ENCODE measurements at places on chromosomes 3 and 15.

DNA sequence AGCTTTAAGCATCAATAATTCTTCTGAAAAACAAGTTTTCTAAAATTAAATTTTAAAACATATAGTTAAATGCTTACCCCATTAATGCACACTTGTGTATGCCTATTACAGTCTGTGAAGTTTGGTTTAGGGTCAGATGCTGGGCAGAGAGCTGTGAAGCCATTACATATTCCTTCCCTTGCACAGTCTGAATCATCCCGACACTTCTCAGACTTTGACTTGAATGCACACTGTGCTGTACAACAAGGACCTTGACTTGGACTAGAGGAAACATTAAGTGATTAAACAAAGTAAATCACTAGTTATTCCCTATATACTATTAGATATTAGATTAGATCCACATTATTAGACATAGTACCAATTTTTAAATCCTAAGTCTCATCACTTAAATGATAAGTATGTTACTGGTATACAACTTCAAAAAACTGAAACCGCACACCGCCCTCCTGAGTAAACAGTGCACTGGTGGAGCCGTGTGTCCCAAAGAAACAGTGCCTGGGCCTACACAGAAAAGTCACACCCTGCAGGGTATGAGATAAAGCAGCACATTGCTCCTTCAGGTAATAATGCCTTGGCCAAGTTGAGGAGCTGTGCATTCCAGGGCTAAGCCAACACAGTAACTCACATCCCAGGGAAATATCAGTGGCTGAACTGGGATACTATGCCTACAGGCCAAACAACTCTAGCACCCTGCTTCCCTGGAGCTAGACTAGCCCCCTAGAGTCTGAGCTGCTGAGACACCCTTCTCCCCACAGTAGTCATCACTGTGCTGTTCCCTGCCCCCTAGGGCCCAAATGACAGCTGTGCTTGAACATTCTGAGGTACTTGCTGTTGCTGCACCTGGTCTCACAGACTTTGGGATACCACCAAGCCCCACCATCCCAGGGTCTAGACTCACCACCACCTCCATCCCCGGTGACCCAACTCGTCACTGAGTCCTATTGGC is 137.5 kb downstream of the ADAM10 start:
- DNase-seq: no peak

- DNase-seq: no peak
Measured at GRCh38 chr3:189498995-189499704, 132.0 kb upstream of the TP63 start.

- DNase-seq: no peak
Measured at GRCh38 chr3:38116471-38117162, 20.3 kb downstream of the ACAA1 start.

- no peak for DNase-seq
Measured at GRCh38 chr3:101809178-101810021, 30.4 kb downstream of the NXPE3 start.

GRCh38 chr3:62361824-62362223 is 11.5 kb downstream of the FEZF2 start:
- DNase-seq: no peak

GRCh38 chr15:68991723-68992122 is 22.8 kb upstream of the NOX5 start:
- DNase-seq: no peak

DNA sequence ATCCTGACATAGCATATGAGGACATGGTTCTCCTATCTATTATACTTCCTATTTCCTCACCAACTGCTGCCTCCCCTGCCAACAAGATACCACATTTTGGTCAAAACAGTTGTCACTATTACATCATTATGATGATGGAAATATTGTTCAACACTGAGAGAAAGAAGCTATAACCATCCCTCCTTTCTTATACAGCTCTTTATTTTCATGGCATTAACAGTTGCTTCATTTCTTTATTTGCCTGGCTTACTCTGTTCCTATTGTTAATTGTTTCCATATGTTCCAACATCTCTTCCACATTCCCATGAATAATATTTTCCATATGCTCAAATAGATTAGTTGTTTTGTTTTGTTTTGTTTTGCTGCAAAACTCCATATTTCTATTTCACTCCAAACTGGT is 40.8 kb upstream of the FILIP1L start:
- DNase-seq: no peak

DNA sequence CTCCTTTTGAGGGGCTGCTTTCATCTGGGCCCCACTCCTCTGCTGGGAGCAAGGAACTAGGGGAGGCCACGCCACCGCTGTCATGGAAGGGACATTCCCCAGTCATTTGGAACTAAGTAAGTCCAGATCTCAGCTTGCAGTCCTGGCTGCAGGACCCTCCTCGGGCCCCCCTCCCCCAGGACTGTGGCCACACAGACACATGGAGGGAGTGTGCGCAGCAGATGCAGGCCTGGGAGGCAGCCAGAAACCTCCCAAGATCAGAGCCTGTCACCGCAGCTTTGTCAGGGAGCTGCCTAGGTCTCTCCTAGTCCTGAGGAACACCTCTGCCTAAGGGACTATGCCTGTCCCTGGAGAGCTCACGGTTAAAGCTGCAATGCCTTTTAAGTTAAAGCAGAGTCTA is 7.3 kb upstream of the SEMA3F start:
- DNase-seq: no peak

GRCh38 chr3:55690726-55691125 is 203.6 kb upstream of the WNT5A start:
- no peak for DNase-seq

GRCh38 chr3:169822091-169822490 is 9.4 kb upstream of the LRRC34 start:
- DNase-seq: no peak

DNA sequence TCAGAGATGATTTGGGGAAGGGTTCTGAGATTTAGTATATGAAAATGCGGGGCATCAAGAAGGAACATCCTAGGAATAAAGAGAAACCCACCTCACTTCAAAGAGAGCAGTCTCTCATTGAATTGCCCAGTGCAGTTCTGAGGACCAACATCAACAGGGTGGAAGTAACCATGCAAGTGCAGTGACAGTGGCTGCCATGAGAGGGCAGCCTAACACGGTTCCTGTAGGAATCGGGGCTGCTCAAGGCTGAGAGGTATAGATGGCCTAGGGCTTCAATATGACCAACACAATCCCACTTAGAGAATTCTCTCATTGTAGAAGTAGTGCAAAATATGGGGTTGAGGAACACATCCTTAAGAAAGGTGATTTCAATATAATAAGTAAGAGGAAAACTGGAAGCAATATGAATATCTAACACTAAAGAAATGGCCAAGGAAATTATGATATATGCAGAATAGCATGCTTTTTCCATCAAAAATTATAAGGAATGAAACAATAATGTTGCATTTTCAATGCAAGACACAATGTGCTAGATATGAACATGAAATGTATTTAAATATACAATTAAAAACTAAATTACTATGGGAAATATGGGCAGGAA is 51.1 kb upstream of the ARRDC4 start:
- DNase-seq: peak; percentile 50

DNA sequence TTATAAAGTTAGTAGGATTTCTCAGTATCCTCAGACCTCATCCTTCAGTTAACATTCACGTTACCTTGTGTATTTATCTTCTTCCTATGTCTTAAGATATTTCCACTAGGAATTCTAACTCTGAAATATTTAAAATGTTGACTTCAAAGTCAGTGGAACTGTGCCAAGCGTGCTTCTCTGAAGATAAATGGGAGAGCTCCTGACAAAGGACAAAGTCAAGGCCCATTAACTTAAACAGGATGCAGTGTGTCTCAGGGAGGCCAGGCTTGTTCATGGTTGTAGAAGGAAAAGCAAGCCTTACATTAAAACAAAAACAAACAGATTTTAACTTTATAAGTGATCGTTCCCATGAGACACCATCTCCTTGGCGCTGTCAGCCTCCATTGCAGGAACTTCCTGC is 41.5 kb downstream of the ABHD17C start:
- DNase-seq: no peak

DNA sequence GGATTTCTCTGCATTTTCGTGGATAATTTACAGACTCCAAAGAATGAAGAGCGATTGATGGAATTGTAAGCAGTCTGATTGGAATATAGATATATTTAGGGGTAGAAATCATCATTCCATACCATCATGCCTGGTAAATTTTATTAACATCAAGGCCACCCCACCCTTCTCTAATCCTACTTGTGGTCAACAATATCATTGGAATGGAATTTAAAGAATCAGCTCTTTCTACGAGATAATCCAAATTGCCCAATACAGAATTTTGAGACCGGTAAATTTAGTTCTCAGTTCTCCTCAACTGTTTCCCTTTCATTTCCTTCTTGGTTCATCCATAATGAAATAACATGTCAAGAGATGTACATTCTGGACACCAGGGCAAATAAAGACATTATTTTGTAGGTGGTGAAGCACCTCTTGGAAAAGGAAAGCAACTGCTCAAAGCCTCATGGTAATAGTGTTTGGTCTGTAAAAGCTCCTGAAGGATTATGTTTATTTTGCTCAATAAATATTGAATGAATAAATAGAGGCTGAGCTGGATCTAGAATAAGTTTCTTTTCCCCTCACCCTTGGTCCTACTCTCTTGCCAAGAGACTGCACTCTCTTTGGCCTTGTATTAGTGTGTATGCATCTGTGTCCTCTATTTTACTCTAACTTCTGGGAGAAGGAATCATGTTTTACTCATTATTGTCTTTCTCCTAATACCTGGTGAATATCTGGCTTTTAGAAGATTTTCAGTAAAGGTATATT is 133.7 kb upstream of the BCL6 start:
- no peak for DNase-seq

GRCh38 chr3:150975992-150976368 is 3.5 kb upstream of the CLRN1 start:
- no peak for DNase-seq

DNA sequence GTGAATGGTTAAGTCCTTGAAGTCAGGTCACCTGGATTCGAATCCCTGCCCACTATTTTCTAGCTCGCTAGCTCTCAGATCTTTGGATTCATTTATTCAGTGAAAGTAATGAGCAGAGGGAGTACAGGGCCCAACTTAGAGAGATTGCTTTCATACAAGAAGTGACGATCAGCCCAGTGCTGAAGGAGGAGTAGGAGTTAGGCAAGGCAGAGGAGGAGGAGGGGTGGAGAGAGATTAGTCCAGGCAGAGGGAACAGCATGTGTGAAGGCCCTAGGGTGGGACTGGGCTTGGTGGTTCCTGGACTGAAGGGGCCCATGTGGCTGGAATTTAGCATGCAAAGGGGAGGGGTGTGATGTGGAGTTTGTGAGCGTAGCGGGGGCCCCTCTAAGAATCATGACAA is 3.8 kb upstream of the CHRNA5 start:
- DNase-seq: no peak

DNA sequence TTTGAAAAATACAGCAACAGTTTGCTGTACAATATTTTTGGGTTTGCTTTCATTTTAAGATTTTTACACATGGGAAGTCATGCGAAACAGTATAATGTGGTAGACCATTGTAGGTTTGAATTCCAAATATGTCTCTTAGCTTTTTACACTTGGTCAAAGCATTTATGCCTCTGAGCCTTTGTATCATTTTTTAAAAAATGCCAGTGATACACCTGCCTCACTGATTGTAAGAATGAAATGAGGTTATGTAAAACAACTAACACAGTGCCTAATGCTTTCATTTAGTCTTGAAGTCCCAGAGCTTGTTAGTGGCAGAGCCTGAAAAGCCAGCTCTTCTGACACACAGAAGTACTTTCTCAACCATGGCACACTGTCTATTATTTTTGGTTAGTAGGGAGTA is 202.0 kb downstream of the UBE2E2 start:
- no peak for DNase-seq

GRCh38 chr15:31571676-31572075 is 245.0 kb downstream of the KLF13 start:
- no peak for DNase-seq

- no peak for DNase-seq
Measured at GRCh38 chr3:139267300-139268246, 76.2 kb upstream of the MRPS22 start.

GRCh38 chr3:10344147-10344943 is 23.4 kb upstream of the SEC13 start:
- DNase-seq: peak; percentile 56

DNA sequence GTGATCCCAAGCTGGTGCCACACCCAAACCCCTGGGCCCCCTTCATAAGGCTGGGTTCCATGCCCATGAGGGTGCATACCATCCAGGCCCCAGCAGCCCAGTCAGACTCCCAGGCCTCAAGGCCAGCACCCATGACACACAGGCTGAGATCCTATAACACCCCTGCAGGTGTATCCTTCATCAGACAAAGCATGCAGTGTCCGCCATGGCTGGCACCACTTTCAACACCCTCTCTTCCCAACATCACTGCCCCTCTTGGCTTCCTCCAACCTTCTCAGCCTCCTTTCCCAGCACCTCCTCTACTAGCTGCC is 3.5 kb downstream of the CCDC51 start:
- DNase-seq: no peak

- DNase-seq: no peak
Measured at GRCh38 chr3:14234251-14235002, 55.8 kb downstream of the LSM3 start.

DNA sequence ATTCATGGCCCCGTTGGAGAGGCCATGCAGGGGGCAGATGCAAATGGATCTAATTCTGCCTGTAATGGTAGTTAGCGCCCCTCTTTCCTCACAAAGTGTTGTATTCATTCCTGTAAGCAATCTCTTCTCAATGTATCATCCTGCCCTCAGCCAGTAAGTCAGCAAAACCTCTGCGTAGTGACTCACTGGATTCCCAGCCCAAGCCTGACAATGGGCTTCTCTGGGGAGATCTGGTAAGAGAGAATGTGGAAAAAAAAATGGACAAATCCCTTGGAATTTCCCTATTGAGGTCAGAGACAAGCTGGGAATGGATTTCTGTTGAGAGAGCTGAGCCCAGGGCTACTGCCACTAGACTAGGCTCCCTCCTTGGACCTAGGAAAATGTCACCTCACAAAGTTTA is 25.4 kb downstream of the ADPGK start:
- DNase-seq: no peak

GRCh38 chr3:123635717-123636116 is 50.9 kb upstream of the HACD2 start:
- DNase-seq: no peak

- no peak for DNase-seq
Measured at GRCh38 chr3:184008161-184008560, 9.5 kb downstream of the ABCC5 start.

DNA sequence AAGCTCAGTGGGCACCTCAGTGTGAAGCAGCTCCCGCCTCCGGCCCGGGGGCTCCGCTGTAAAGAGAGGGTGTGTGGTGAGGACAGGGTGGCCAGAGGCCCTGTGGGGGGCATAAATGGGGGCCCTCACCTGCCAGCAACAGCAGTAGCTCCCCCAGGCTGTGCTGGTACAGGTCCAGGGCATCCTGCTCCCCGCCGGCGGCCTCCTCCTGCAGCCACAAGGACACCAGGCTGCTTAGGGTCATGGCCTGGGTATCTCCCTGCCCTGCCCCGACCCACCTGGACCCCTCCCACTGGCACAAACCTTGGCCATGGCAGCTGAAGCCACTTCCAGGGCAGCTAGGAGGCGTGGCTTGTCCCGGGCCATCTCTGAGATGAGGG is 4.8 kb downstream of the ULK3 start:
- no peak for DNase-seq

- DNase-seq: no peak
Measured at GRCh38 chr15:40130799-40131502, 22.3 kb upstream of the BMF start.

- DNase-seq: no peak
Measured at GRCh38 chr15:40582726-40583246, 11.3 kb upstream of the KNL1 start.

- DNase-seq: no peak
Measured at GRCh38 chr15:71379893-71380292, 264.6 kb downstream of the THSD4 start.

- no peak for DNase-seq
Measured at GRCh38 chr15:98330258-98330657, 318.1 kb upstream of the IGF1R start.

- DNase-seq: no peak
Measured at GRCh38 chr15:75620841-75621391, 4.6 kb downstream of the SNUPN start.

Data from stimulated activated CD4-positive, alpha-beta T cell treated with anti-CD3 and anti-CD28 coated beads, Interleukin-1b, Interleukin-23, amount 100 ng/mL, for 4 hours (primary cell).